ENCODE measurements at places on chromosomes 12 and 14.

- DNase-seq: no peak
Observed at GRCh38 chr12:109186993-109187653, 70.7 kb downstream of the ACACB start.

DNA sequence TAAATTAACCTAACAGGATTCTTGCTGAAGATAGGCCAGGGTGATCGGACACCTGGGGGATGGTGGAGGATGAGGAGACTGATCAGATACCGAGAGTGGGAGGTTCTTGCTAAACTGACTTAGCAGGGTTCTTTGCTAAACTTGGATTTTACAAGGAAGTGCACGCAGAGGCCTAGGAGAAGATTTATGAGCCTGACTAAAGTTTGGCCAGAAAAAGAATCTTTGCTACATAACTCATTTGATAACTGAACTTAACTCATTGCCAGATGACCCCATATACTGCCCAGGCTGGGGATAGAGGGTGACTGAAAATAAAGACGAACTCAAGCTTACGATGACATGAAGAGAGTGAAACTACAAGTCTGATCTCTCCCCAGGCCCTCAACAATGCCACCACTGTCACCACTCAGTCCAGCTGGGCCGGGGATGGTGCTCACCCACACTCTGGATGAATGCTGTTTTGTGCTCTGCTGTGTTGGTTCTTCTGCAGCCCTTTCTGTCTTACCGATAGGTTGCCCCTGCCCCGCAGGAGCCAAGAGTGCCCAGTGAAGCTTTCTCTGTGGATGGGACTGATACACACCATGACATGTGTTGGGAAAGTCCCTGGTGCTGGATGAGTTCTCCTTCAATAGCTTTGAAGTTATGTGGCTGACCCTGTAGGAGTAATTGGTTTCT, 29.0 kb downstream of the PPFIBP1 start:
- no peak for DNase-seq

DNA sequence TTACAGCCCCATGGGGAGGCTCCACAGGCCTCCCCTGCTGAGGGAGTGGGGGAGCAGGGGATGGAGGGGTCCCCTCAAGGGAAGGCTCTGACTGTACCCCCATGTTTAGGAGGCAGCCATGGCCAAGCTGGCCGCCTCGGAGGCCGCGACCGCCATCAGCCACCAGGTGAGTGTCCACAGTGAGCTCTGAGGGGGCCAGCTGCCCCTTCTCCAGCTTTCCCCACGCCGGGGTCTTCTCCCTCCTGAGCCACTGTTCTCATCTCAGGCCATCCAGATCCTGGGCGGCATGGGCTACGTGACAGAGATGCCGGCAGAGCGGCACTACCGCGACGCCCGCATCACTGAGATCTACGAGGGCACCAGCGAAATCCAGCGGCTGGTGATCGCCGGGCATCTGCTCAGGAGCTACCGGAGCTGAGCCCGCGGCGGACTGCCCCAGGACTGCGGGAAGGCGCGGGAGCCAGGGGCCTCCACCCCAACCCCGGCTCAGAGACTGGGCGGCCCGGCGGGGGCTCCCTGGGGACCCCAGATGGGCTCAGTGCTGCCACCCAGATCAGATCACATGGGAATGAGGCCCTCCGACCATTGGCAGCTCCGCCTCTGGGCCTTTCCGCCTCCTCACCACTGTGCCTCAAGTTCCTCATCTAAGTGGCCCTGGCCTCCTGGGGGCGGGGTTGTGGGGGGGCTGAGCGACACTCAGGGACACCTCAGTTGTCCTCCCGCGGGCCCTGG, 13.6 kb downstream of the ACADS start:
- DNase-seq: no peak

DNA sequence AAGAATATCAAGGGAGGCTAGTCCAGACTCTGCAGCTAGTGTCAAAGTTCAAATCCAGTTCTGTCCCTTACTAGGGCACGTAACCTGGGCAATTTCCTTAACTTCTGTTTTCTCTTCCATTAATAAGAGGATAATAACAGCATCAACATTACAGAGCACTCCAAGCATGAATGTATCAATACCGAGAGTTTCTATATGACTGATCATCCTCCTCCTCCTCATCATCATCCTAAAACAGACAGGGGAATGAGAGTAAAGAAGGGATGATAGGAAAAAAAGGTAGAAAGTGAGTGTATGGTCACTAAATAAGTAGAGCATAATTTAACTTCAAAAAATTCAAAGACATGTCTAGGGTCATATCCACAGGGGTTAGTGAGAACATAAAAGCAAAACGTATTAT, 171.4 kb downstream of the NDUFA12 start:
- no peak for DNase-seq

GRCh38 chr12:15180325-15180724, 40.9 kb downstream of the RERG start:
- DNase-seq: no peak
